ENCODE measurements at places on chromosomes 16 and 17. TPM values are rescaled to one million over a fixed set of nuclear protein-coding genes. Genes with fewer than 3 reads are reported as not detected.

Gene NLRC5
- total RNA-seq = 78.1 TPM

Gene IGF2BP1
- under 0.01 TPM for total RNA-seq

Gene NAA38
- total RNA-seq = 97.8 TPM

Gene CAMKK1
- total RNA-seq = 3.5 TPM

Gene C16orf95
- 3.0 TPM for total RNA-seq

Gene TOP2A
- 2.4 TPM for total RNA-seq

Gene SERPINF2
- total RNA-seq = 4.6 TPM

GRCh38 chr17:47629826-47630225 is 19.9 kb upstream of the KPNB1 start:
- no peak for DNase-seq

DNA sequence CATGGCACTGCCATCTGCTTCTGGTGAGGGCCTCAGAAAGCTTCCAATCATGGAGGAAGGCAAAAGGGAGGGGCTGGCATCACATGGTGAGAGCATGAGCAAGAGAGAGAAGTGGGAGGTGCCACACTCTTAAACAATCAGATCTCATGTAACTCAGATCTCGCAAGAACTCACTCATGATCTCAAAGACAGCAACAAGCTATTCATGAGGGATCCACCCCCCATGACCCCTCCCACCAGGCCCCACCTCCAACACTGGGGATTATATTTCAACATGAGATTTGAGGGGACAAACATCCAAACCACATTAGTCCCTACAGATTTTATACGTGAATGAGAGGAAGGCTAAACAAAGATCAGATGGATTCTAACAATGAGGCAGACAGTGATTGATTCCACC is 8.9 kb upstream of the TMEM132E start:
- no peak for DNase-seq

DNA sequence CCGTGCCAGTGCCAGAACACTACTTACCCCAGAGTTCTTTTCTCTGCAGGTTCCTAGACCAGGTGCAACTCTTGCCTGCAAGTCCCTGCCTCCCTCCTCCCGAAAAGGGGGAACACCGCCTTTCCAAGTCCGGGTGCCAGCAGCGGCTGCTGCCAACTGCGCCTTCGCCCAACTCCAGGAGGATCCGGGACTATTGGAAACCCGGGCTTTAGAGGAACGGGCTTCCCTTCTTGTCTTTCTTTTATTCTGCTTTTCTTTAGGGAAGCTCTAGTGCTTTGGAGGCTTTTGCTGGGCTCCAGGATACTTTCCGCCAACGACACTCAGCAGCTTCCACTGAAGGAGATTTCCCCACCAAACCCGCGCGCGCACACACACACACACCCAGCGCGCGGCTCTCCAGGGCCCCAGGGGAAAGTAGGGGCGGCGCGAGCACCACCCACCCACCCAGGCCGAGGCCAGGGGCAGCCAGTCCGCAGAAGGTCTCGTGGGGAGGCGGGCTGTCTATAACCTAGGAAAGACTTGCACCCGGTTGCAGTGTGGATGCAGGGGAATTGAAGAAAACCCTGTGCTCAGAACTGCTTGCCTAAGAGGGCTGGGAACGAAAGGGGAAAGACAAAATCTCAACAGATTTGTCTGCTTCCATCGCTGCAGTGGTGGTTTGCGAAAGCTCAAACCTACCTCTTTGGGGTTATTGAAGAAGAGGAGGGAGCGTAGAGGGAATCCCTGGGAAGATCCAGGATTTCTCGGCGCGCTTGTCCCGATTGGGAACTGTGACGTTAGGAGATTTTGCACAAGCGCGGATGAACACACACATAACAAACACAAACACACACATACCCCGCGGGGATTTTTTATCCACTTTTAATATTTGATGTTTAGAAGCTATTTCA is 977 bp upstream of the CA10 start:
- DNase-seq = no peak

DNA sequence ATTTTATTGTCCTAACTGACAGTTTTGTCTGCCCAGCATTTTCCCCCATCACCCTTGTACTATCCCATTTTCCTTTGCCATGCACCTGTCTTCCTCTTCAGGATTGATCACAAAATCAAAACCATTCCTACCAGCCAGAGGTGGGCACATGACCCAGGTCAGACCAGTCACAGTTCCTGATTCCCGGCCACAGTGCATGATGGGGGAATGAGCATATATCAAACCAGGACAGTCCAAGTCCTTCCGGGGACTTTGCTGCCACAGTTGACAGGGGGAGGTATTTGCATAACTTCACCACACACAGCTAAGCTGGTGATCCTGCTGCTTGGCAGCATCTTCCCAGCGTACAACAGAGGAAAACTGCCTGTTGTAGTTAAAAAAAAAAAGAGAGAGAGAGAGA is 493.9 kb downstream of the WWOX start:
- DNase-seq = no peak

GRCh38 chr17:50110591-50111349 is 15.6 kb downstream of the PDK2 start:
- no peak for DNase-seq

- no peak for DNase-seq
Observed at GRCh38 chr17:50922107-50922506, 56.0 kb upstream of the TOB1 start.

- no peak for DNase-seq
Observed at GRCh38 chr16:55189682-55190636, 134.0 kb upstream of the IRX6 start.

GRCh38 chr16:85312642-85313525 is 200.6 kb upstream of the CIBAR2 start:
- DNase-seq = no peak

- no peak for DNase-seq
Observed at GRCh38 chr17:70610161-70610560, 440.8 kb downstream of the KCNJ2 start.
